Fibroblast of villous mesenchyme (primary cell): ENCODE measurements at places on chromosomes 12 and 14. TPM values are rescaled to one million over a fixed set of nuclear protein-coding genes. Genes with fewer than 3 reads are reported as not detected.

DNA sequence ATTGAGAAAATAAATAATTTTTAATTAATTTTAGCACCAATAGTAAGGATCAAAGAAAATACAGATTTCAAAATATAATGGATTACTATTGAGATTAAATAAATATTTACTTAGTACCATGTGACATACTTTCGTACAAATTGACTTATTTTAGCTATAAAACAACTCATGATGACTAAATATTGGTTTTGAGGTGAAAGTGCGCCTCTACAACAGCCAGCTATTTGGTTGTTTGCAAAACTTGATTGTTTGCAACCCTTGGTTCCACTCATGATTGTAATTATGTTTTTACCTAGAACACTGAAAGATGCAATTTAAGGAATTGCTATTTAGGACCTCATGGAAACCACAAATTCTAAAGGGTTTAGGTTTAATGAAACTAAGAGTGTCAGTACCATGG is 51.9 kb upstream of the PPM1H start:
- DNase-seq, result no peak

DNA sequence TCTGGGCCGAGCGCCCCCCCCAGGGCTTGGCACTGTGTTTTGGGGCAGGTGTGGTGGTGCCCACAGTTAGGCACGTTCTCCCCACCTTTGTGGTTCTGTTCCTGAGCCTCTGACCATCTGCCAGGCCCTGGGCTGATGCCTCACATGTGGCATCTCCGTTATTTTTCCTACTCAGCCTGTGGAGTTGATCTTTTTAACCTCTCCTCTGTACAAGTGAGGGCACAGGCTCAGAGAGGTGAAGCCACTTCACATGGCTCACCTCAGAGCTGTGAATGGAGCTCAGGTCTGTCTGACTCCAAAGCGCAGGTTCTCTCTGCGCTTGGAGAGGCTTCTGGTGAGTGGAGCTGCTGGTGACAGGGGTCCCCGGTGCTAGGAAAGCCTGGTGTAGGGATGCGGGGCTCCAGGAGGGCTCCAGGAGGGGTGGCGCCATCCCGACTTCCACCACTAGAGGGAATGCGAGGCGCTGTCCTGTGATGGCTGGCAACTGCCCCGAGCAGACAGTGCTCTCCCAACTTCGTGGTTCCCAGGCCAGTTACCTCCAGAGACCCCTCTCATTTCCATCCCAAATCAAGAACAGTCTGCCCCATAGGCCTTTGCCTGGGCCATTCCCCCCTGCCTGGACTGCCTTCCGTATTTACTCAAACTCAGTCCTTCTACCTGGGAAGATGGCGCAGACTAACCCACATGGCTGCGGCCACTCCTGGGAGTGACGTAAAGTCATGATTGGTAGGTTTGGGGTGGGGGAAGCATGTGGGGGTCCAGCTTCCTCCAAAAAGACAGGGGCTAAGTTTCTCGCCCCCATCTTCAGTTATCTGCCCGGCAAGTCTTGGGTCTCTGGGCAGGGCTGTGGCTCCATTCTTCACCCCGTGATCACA is 9.9 kb downstream of the BCL7A start:
- no peak for DNase-seq

DNA sequence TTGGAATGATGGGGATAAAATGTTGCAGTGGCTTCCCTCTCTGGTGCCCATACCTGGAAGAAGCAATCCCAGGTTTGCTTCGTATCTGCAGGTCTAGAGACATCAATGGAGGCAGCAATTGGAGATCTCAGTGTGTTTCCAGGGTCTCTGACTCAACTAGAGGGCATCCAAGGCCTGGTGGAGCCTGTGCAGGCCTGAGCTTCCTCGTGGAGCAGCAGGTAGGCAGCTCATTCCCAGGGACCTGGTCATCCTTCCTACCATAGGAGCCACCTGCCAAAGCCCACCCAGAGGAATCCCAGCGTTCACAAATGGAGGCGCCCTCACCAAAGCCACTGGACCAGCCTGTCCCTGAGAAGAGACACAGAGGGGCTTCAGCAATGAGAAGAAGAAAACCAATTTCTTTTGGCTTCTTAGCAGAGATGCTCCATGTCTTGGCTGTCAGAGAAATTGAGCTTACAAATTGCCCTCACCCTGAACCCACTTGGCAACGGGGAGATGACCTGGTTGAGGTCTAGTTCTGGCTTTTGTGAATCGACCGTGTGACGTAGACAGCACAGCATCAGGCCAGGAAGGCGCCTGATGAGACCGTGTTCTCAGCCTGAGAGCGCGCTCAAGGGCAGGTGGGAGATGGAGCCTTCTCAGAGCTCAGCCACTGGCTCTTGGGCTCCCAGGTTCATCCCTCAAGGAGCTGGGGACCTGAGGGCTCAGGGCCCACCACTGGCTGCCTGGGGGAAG is 283.6 kb downstream of the DPF3 start:
- DNase-seq, result no peak

- peak; percentile 49 for DNase-seq
Observed at GRCh38 chr14:68451696-68452373, 341.0 kb downstream of the ZFP36L1 start.

DNA sequence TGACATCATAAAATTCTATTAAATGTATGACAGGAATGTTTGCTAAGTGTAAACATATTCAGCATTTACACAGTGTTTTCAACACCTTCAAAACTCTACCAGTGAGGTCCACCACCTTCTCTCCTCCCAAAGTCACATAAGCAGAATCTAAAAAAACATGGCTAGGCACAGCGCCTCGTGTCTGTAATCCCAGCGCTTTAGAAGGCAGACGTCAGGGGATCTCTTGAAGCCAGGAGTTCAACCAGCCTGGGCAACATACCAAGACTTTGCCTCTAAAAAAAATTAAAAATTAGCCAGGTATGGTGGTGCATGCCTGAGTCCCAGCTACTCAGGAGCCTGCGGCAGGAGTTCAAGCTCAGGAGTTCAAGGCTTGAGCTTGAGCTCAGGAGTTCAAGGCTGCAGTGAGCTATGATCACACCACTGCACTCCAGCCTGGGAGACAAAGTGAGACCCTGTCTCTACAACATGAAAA is 30.0 kb downstream of the NUMB start:
- peak; percentile 44 for DNase-seq

GRCh38 chr14:56297449-56297848 is 179.2 kb downstream of the PELI2 start:
- DNase-seq, result no peak

The ZDHHC22 gene
- not detected in 2 replicates for total RNA-seq

The ZC3H14 gene
- total RNA-seq, result 83.1 and 85.5 TPM in 2 replicates
